GM04504 (cell line): ENCODE measurements at places on chromosomes 16 and 17.

- no peak for DNase-seq
Observed at GRCh38 chr16:22291860-22292318, 5.3 kb upstream of the POLR3E start.

GRCh38 chr16:69494991-69495392 lies 70.6 kb downstream of the CYB5B start:
- DNase-seq: no peak

- no peak for DNase-seq
Observed at GRCh38 chr17:44079877-44080821, 9.6 kb downstream of the G6PC3 start.

GRCh38 chr17:80023481-80024205 lies 12.0 kb downstream of the TBC1D16 start:
- no peak for DNase-seq

GRCh38 chr17:57855391-57856035 lies 5.7 kb upstream of the MRPS23 start:
- no peak for DNase-seq

GRCh38 chr16:10539236-10539635 lies 41.2 kb downstream of the EMP2 start:
- no peak for DNase-seq

DNA sequence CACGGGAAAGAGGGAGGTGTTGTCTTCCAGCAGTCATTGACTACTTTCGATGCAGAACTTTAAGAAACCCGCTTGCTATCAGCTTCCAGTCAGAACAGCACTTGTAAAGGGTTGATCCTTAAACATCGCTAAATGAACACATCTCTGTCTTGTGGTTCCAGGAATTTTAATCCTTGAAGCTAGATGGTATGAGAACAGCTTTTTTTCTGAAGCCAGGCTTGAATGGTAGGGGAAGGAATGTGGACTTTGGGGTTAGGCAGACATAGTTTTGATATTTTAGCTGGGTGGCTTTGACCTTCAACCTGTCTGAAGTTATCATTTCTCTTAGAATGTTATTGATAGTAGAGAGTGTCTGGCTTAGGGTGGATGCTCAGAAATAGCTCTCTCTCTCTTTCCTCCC lies 81.1 kb downstream of the RGS9 start:
- DNase-seq: no peak

DNA sequence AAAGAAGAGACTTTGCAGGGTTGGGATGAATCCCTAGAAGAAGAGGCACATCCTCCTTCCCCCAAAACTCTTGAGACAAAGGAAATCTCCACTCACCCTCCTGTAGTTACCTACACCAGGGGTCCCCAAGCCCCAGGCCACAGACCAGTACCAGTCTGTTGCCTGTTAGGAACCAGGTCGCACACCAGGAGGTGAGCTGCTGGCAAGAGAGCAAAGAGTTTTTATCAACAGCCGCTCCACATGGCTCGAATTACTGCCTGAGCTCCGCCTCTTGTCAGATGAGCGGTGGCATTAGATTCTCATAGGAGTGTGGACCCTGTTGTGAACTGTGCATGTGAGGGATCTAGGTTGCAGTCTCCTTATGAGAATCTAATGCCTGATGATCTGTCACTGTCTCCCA lies 98.9 kb downstream of the CCT6B start:
- no peak for DNase-seq

- DNase-seq: no peak
Observed at GRCh38 chr16:28258567-28258966, 33.8 kb upstream of the SBK1 start.

DNA sequence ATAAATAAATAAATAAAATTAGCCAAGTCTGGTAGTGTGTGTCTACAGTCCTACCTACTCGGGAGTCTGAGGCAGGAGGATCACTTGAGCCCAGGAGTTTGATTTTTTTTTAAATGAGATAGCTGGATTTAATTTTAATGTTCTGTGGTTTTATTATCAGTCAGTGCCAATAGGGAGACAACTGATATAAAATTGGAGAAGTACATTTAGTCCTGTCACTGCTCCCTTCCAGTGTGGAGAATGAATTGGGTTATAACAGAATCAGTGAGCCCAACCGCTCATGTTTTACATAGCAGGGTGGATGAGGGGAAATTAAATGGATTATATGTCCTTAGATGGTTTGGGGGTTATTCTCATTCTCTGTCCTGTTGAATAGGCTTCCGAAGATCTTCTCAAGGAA lies 6.2 kb downstream of the NME1 start:
- DNase-seq: no peak

GRCh38 chr16:88796278-88796677 lies 7.3 kb upstream of the CDT1 start:
- no peak for DNase-seq

DNA sequence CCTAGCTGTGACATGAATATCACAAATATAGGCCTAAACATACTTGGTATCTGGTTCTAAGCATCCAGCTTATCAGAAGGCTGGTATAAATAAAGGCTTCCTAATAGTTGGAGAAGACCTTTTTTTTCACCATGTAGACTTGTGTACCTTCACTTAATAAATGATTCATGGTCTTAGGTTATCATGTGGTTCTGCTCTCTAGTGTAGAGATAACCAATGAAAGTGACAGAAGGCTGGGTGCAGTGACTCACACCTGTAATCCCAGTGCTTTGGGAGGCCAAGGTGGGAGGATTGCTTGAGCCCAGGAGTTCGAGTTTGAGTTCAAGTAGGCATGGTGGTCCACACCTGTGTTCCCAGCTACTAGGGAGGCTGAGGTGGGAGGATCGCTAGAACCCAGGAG lies 3.1 kb downstream of the DDX19A start:
- no peak for DNase-seq

DNA sequence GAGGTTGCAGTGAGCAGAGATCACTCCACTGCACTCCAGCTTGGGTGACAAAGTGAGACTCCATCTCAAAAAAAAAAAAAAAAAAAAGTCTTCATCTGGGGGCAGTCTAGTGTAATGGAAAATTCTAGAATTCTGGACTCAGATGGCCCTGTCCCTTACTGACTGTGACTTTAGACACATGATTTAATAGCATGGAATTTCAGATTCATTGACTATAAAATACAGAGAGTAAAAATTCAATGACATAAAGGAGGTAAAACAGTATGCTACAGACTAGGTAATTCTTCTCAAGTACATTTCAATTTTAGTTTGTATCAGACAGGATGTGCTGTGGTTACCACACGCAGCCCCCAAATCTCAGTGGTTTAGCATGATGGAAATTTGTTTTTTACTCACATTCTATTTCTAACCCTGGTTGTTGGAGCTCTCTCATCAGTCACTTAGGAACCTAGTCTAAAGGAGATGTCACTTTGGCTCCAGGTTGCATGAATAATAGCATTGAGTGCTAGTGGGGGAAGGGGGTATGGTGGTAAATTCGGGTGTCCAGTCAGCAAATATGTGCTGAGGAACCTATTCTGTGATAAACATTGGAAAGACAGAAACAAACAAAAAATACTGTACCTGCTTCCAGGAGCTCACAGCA lies 444.0 kb downstream of the XYLT1 start:
- no peak for DNase-seq

DNA sequence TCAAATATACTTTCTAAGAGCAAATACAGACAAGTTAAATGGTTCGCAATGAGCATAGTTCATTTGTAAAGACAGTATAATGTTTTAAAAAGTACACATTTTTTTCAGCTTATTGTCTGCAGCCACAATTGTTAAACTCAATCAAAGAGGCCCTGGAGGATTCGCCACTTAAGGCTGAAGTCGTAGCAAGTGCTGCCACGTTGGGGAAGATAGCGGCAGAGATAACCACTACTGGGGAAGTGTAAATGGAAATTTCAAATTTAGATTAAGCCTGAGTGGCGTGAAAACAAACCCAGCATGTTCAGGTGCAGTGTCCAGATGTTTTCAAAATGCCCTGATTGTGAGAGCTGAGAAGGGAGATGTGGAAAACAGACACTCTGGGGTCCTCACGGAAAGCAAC lies 8.4 kb downstream of the PMP22 start:
- no peak for DNase-seq

- no peak for DNase-seq
Observed at GRCh38 chr16:23968176-23968575, 132.4 kb downstream of the PRKCB start.

GRCh38 chr17:76565728-76566612 lies 19.7 kb downstream of the ST6GALNAC2 start:
- no peak for DNase-seq

DNA sequence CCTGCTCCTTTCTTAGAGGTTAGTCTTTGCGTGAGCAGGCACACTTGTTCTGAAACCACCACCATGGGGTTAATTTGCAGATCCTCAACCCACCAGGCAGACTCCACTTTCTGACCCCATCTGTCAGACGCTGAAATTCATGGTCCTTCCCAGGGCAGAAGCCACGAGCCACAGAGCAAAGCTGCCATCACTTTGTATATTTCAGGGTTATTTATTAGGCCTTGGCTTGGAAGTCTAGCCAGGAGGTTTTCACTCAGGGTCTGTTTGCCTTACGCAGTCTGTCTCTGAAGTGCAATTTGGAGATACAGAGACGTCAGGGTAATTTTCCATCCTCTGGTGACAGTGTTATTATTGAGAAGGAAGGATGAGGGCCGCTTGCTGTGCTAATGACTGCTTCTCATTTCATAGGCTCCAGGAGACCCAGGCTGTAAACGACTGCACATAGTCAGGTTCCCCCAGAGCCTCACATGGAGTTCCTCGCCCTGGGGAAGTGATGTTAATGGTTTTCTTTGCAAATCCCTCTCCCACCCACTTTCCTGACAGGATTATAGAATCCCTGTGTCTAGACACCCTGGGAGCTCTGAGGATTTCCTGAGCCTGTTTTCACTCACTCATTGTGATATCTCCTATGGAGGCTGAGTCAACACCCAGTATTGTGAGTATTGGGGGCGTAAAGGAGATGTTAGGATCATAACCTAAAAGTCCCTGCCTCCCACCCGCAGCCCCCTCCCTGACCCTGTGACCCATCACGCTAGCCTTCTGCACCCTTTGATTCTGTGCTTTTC lies 269.0 kb downstream of the ABCC12 start:
- no peak for DNase-seq

GRCh38 chr16:61890386-61890785 lies 145.9 kb downstream of the CDH8 start:
- no peak for DNase-seq

DNA sequence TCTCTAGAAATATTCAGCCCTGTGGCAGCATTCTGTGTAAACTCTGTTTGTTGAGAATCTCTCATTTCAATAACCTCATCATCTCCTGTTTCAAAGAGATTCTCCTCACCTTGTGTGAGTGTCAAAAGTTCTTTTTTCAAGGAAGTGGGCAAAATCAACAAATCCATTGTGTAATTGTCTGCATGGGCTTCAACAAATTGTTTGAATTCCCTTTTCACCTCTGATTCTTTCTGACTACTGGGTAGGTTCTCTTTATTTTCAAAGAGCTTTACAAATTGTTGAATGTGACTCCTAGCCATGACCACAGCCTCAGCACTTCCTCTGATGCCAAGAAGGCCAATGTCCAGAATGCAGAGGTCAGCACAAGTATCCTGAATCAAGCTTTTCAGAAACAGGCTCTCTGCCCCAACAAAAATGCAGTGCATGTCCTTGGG lies 48.0 kb downstream of the N4BP1 start:
- no peak for DNase-seq

DNA sequence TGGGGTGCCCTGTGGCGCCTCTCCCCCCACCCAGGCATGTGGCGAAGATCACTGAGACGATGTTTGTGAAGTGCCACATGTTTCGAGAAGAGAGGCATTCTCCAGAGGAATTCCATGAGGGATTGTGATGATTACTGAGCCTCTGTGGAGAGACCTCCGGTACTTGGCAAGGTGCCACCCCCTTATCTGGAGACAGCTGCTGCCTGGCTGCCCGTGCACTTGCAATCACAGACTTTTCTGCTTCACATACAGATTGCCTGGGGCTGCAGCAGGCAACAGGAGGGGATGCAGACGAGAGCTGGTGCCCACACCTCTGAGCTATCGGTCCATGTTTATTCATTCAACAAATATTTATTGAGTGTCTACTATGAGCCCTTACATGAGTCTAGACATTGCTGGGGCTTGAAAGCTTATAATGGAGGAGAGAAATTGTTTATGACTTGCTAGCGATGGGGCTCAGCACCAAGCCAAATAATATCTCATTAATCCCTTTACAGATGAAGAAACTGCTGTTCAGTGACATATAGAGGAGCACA lies 317.2 kb upstream of the ZFHX3 start:
- no peak for DNase-seq

DNA sequence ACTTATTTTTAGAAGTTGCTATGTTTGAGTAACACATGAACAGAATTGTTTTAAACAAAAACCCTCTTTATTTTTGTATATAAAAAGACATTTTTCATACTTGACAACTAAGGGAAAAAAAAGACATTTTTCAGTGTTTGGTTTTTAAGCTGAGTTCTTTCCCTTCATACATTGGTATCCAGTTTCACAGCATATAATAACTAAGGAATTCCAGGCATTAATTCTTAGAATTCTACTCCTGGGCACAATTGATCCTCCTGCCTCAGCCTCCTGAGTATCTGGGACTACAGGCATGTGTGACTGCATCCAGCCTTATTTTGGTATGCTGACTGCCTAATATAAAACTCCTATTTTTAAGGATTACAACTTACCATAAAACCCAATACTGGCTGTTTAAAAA lies 8.4 kb downstream of the FBXO47 start:
- DNase-seq: no peak

DNA sequence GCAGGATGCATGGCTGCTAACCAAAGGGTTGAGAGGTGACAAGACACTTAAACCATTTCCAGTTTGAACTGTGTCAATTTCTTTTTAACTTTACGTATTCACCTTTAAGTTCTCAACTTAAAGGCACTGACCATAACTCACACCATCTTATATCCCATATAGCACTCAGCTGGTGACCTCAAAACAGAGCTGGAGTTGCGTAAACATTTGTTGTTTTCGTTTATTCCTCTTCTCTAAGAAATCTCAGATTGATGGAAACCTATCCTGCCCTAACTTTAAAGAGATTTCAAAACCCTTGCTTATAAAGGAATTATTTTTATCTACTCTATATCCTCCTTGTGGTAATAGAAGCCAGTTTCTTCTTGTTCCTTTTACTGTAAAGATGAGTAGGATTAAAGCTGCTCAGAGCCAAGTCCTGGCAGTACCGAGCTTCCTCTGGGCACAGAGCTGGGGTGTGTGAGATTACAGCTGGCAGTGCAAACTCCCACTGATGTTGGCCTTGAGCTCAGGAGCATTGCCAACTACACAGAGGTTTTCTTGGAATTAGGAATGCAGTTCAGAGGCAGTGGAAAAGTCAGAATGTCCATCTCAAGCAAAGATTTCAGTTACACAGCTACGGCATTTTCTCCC lies 1.3 kb downstream of the KCTD2 start:
- DNase-seq: no peak
